Esophagus squamous epithelium (tissue), 5 donors: ENCODE measurements at places on chromosomes 2 and 18. TPM values are rescaled to one million over a fixed set of nuclear protein-coding genes. Genes with fewer than 3 reads are reported as not detected.

DNA sequence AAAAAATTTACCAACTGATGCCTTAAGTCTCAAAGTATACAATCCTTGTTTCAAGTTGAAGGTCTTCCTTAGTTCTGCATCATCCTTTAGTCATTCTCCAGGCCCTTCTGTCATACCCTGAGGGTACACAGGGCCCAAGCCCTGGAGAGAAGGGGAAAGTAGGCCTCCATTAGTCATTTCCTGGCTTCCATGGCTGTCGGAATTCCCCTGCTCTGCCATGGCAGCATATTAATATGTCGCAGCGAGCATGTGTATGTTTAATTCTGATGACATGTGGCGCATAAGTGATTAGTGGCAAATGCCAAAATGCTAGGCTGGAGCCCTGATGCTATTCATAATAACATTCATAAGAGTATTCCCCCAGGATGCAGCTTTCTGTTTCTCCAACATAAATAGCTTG lies 22.1 kb downstream of the GPR39 start:
- H3K27ac ChIP-seq, result no peak overlapping the region
- no peaks in the 10 kb centered on the region for H3K4me1 ChIP-seq
- H3K27me3 ChIP-seq, result no peaks in the 10 kb centered on the region

GRCh38 chr2:20381457-20381856 lies 30.8 kb upstream of the PUM2 start:
- no peaks in the 10 kb centered on the region for H3K27me3 ChIP-seq
- no peak overlapping the region for H3K4me3 ChIP-seq
- no peak for DNase-seq
- peak overlapping the region; percentile 55 for H3K27ac ChIP-seq
- peaks cover 3% of the 10 kb centered on the region for H3K4me1 ChIP-seq
- no peaks in the 10 kb centered on the region for H3K36me3 ChIP-seq

- H3K36me3 ChIP-seq, result no peaks in the 10 kb centered on the region
- DNase-seq, result no peak
- no peak overlapping the region for H3K4me3 ChIP-seq
- no peaks in the 10 kb centered on the region for H3K27me3 ChIP-seq
- no peak overlapping the region for H3K27ac ChIP-seq
Observed at GRCh38 chr2:54196646-54197045, 59.4 kb downstream of the TSPYL6 start.

DNA sequence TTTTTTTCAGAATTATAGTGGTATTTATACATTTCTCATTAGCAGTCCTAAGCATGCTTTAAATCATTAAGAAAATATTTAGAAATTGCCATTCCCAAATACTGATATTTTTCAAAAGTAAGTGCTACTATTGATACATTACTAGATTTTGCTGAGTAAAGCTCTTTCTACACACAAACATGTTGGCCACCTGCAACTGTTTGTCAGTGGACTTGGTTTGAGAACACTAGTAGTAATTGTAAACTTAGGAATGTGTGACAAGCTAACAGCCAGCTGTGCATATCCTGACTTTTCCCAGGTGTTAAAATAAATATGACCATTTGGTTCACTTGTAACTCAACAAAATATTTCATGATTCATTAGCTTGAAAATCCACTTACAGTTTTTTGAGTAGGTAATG lies 103.1 kb downstream of the MSTN start:
- no peaks in the 10 kb centered on the region for H3K27me3 ChIP-seq
- DNase-seq, result no peak
- H3K27ac ChIP-seq, result no peak overlapping the region

DNA sequence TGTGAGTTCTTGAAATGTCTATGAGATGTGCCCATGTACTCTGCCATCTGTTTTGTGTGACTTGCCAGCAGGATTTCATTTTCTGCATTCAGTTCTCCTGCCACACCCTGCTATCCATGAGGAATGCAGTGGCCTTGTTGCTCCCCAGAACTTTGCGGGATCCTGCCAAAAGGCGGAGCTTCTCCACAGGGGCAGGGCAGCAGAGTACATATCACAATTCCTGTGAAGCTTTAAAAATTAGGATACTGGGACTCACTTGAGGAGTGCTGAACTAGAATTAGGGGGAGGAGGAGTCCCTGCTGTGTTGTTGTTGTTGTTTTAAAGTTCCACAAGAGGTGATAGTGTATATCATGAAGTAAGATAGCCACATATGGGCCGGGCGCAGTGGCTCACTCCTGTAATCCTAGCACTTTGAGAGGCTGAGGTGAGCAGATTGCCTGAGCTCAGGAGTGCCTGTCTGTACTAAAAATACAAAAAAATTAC lies 76.4 kb downstream of the TANC1 start:
- H3K27ac ChIP-seq, result peak overlapping the region; percentile 88
- DNase-seq, result no peak
- peak overlapping the region; percentile 3 for H3K4me3 ChIP-seq
- peaks cover 52% of the 10 kb centered on the region for H3K4me1 ChIP-seq
- no peaks in the 10 kb centered on the region for H3K36me3 ChIP-seq

DNA sequence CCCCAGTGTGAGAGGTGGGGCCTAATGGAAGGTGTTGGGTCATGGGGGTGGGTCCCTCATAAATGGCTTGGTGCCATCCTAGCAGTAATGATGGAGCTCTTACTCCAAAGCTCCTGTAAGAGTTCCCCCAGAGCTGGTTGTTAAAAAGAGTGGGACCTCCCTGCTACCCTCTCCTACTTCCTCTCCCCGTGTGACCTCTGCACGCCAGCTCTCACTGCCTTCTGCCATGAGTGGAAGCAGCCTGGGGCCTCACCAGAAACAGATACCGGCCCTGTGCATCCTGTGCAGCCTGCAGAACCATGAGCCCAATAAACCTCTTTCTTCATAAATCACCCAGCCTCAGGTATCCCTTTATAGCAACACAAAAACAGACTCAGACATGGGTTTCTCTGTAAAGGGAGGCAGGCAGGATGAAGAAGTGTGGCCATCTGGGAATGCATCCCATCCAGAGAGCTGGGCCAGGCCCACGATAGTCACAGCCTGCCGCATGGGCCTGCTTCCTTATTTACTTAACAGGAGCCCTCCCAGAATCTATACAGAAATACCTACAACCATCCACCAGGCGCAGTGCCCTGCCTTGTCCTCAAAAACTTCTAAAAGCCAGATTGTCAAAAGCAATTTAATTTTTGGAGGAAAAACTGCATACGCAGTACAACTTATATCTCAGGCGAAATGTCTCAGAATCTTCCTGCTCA lies 7.5 kb downstream of the PRLH start:
- H3K4me3 ChIP-seq, result no peak overlapping the region
- no peaks in the 10 kb centered on the region for H3K27me3 ChIP-seq
- no peak for DNase-seq
- H3K4me1 ChIP-seq, result peaks cover 37% of the 10 kb centered on the region
- no peak overlapping the region for H3K27ac ChIP-seq

DNA sequence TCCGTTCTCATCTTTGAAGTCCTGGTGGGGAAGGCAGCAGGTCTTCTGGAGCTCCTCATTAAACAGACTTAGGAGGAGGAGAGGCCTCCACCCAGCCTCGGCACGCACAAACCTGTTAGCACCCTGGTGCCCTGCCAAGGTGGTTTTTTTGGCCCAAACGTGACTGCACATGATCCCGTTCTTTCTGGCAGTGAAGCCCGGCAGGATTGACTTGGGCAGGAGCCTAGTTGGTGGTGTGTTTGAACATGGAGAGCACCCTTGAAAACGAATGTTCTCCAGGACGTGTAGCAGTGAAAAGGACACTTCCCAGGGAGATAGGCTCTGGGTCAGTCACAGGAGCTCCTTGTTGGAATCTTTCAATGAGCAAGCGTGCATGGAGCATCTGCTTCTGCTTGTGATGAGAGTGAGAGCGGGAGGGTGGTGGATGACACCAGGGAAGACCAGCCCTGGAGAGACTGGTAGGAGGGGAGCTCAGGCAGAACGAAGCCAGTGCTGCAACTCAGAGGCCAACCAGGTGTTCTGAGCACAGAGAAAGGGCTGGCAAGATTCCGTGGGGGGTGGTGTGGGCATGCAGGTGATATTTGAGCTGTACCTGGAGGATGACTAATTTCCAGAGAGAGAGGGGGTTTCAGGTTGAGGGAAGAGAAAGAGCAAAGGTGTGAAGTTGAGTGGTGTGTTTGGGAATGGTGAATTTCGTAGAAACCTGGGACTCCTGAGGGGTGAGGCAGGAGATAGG lies 73.8 kb downstream of the TANC1 start:
- H3K36me3 ChIP-seq, result no peaks in the 10 kb centered on the region
- H3K27ac ChIP-seq, result peak overlapping the region; percentile 75
- no peaks in the 10 kb centered on the region for H3K27me3 ChIP-seq
- H3K4me3 ChIP-seq, result no peak overlapping the region

DNAH7 gene
- 0.18 TPM for total RNA-seq

MFSD2B gene
- total RNA-seq, result not detected

SERPINB11 gene
- 85.9 TPM for total RNA-seq

NOSTRIN gene
- total RNA-seq, result 0.76 TPM

UGT1A3 gene
- 7.6 TPM for total RNA-seq
